ENCODE measurements at places on chromosomes 3 and 15. TPM values are rescaled to one million over a fixed set of nuclear protein-coding genes. Genes with fewer than 3 reads are reported as not detected.

The ATP8B4 gene
- total RNA-seq, result 296 TPM

The ANKRD34C gene
- total RNA-seq, result not detected

The PLCB2 gene
- 90.5 TPM for total RNA-seq

The LMLN gene
- total RNA-seq, result 4.2 TPM

The ACKR4 gene
- not detected for total RNA-seq

The CILP gene
- total RNA-seq, result 0.12 TPM

The POLR2H gene
- 111 TPM for total RNA-seq

The CAMK2N2 gene
- total RNA-seq, result 0.53 TPM

The SLC12A1 gene
- total RNA-seq, result not detected

The NANOGP8 gene
- total RNA-seq, result not detected

The CNTN4 gene
- not detected for total RNA-seq

The CNTN6 gene
- not detected for total RNA-seq

The RLBP1 gene
- not detected for total RNA-seq

The GPR171 gene
- 21.3 TPM for total RNA-seq
